ENCODE measurements at places on chromosomes 16 and 17.
A peak's percentile ranks its signal among the peaks of the same experiment; 100 is the strongest.

DNA sequence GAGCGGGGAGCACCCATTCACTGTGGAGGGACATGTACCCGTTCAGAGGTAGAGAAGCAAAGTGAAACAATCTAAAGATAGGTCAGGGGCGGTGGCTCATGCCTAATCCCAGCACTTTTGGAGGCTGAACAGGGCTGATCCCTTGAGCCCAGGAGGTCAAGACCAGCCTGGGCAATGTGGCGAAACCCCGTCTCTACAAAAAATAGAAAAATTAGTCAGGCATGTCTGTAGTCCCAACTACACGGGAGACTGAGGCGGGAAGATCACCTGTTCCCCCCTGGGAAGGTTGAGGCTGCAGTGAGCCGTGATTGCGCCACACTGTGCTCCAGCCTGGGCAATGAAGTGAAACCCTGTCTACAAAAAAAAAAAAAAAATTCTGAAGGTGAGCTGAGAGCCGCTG, 21.7 kb downstream of the MYL4 start:
- no peak for DNase-seq

- DNase-seq: no peak
Observed at GRCh38 chr16:27838536-27839175, 224.9 kb downstream of the GSG1L start.

DNA sequence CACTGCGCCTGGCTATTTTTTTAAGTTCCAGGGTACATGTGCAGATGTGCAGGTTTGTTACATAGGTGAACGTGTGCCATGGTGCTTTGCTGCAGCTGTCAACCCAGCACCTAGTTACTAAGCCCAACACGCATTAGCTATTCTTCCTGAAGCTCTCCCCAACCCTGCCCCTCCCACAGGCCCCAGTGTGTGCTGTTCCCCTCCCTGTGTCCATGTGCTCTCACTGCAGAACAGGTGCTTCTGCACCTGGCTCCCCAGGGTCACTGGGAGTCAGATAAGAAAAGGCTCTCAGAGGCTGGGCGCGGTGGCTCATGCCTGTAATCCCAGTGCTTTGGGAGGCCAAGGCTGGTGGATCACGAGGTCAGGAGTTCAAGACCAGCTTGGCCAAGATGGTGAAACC, 6.2 kb downstream of the HASPIN start:
- no peak for DNase-seq

DNA sequence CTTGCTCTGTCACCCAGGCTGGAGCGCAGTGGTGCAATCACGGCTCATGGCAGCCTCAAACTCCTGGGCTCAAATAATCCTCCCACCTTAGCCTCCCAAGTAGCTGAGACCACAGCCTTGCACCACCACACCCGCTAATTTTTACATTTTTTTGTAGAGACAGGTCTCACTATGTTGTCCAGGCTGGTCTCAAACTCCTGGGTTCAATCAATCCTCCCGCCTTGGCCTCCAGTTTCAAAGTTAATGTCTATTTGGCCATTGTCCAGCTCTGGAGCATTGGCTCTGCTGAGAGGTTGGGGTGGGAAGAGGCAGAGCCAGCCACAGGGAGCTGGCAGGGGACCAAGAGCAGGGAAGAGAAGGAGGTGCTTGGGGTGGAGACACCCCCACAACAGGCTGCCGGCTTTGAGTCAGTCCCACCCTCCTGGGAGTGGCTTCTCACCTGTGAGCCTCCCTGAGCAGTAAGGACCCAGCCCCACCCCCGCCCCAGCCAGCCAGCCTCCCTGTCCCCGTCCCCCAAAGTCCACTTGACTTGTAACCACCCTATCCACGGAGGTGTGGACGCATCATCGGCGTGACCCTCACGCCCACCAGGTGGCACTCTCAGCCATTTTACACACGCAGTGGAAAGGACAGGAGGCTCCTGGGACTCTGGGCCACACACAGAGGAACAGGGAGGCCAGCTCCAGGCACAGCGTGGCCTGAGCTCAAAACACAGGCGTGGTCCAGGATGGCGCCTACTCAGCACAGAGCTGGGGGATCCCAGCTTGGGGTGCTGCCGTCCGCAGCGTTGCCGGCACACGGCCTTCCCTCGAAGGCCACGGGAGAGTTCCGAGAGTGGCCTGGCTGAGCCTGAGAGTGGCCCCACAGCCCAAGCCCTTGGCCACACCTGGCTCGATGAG, 22.8 kb upstream of the PVALEF start:
- DNase-seq: peak; percentile 39

DNA sequence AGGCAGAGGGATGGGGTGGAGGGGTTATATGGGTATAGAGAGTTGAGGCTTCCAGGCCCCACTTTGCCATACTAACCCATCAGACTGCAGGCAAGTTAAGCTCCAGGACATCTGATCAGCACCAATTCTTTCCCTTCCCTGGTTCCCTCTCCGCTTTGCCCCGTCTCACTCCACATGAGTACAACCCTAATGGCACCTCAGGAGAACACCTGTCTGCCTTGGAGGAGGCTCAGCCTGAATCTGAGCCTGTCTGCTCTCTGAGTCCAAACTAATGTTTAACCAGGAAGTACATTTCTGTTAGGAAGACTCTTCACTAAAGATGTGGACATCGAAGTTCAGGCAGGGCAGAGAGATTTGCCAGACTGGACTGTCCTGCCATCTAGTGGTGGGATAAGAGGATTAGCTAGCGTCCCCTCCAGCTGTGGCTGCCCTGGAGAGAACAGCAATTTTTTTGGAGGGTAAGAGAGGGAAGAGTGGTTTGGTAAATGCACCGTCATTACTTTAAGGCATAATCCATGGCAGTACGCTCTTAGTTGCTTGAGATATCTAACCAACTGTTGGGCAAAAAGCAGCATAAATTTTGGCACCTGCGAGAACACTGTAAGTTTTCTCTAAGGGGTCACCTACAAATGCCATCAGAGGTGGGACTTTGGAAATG, 29.2 kb upstream of the LRRC75A start:
- DNase-seq: peak; percentile 44

DNA sequence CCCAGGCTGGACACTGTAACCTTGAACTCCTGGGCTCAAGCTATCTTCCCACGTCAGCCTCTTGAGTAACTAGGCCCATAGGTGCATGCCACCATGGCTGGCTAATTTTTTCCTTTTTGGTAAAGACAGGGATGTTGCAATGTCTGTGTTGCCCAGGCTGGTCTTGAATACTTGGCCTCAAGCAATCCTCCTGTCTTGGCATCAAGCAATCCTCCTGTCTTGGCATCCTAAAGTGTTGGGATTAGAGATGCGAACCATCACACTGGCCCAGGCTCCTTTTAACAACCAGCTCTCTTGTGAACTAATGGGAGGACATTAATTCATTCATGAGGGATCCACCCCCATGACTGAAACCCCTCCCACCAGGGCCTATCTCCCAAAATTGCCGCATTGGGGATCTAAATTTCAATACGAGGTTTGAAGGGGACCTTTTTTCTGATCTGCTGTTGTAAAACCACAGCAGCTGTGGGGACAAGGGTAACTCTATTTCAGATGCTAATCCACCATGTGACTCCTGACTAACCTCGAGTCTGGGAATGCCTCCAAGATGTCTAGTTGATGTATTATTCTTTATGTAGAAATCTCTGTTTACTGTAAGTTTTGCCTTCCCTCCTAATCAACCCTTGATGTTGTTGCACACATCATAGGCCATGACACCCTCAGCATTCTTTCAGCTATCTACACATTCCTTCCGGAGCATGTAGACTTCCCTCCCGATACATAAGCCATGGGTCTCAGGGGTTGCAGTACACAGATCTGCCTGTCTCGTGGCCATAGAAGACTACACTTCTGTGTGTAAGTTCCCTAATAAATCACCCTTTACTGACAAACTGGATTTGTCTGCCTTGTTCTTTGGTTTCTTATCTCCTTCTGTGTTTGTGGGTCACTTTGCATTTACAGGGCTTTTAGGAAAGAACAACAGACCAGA, 37.6 kb downstream of the RNF112 start:
- DNase-seq: no peak

DNA sequence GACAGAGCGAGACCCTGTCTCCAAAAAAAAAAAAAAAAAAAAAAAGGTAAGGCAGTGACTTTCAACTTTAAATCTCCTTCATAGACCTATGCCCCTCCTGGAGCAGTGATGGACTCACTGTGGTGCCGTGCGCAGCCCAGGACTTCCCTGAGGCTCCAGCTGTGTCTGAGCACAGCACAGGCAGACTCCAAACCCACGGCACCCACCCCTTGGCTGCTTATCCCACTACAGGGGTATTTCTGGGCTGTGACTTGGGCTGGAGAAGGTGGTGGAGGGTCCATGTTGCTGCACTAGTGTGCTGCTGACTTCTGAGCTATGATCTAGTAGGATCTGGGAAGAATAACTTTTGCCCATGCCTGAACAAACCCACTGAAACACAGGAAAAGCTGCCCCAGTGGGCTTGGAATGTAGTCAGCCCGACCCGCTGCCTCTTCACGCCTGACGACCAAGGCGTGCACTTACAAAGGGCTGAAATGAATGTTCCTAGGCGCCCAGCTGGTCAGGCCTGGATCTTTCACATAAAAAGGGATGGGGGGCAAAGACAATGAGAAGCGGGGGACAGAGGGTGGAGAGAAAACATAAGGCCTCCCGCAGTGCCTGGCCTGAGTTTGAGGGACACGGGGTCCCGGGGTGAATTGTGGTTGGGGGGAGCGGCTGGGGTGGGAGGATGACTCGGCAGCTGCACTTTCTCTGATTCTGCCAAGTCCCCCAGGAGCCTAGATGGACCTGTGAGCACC, 83.0 kb downstream of the IRF8 start:
- DNase-seq: no peak

DNA sequence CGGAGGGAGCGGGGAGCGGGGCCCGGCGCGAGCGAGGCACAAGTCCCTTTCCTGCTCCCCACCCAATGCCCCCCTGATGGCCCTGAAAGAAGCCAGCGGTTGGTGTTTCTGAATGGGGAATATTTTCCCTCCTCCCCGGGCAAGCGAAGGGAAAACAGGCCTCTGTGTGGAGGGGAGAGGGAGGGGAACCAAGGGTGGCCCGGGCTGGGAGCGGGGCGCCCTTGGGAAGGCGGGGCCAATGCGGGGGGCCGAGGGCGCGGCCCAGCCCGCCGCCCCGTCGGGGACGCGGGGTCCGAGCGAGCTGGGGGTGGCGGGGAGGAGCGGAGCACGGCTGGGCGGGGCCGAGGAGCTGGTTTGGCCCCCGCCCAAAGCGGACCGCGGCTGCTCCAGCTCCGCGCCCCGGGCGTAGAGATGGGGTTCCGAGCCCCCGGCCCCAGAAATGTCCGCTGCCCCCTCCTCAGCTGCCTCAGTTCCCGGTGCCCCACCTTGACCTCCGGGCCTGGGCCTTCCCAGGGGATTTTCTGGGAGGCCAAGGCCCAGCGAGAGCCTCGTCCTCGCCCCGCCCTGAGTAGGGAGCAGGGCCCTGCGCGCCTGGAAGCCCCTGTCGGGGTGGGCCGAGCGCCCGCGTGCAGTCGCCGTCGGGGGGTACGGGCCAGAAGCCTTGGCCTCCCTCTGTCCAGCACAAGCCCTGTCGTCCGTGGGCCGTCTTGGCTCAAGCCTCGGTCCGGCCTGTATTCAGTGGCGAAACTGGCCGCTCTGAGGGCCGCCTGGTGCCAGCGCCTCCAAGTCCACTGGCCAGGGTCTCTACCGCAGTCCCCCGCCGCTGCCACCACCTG, 3.9 kb upstream of the HEXIM1 start:
- DNase-seq: no peak

GRCh38 chr16:17578981-17579874, 108.5 kb upstream of the XYLT1 start:
- peak; percentile 47 for DNase-seq
